ENCODE measurements at places on chromosomes 2 and 18.

- no peak for DNase-seq
These were observed 63.1 kb downstream of the FECH start for GRCh38 chr18:57523171-57523956.

DNA sequence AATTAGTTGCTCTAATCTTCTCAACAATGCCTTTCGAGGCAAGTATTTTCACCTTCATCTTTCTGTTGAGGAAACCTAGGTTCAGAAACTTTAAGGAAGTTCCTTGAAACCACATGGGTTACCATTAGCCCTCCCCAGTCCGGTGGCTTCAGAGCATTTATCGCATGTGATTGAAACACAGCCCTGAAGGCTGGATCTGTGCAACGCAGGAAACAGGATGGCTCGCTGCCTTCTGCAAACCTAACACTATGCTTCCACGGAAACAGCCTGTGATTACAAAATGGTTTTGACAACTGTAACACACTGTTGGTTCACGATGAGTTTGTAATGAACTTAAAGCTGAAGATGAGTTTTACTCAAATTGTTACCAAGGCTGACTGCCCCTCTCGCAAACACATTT is 68.5 kb downstream of the EPB41L3 start:
- no peak for DNase-seq

- DNase-seq: no peak
These were observed 154.8 kb upstream of the PGAP1 start for GRCh38 chr2:197081294-197081693.

DNA sequence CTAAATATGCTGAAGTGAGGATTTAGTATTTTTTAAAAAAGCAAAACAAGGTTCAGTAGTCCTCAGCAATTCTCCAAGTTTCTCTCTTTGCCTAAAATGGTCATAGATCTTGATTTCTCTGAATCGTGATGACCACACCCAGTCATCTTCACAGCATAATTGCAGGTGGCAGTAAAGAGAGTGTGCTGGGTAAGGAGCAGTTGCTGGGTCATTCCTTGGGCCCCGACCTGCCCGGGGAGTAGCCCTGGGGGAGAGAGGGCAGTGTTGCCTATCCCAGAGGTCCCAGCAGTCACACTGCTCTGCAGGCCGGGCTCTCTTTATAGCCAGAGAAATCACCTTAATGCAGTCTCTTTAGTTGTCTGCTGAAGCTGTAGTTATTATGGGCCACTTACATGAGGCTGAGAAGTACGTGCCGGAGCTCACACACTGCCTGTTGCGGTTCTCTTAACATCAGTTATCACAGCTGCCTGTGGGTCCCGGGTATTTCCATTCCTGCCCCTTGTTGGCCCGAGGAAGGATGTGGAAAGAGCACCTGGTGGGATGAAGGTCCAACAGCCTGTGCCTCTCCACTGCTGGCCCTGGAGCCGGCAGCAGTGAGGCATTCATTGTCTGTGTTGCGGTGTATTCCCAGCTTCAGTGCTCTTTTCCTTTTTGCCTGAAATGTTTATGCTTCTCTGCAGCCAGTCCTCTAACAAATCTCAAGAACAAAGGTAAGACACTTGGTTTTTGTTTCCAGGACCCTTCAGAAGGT is 230.1 kb downstream of the ALPK2 start:
- DNase-seq: no peak

- no peak for DNase-seq
These were observed 441.3 kb upstream of the SLC14A2 start for GRCh38 chr18:45173799-45174519.

DNA sequence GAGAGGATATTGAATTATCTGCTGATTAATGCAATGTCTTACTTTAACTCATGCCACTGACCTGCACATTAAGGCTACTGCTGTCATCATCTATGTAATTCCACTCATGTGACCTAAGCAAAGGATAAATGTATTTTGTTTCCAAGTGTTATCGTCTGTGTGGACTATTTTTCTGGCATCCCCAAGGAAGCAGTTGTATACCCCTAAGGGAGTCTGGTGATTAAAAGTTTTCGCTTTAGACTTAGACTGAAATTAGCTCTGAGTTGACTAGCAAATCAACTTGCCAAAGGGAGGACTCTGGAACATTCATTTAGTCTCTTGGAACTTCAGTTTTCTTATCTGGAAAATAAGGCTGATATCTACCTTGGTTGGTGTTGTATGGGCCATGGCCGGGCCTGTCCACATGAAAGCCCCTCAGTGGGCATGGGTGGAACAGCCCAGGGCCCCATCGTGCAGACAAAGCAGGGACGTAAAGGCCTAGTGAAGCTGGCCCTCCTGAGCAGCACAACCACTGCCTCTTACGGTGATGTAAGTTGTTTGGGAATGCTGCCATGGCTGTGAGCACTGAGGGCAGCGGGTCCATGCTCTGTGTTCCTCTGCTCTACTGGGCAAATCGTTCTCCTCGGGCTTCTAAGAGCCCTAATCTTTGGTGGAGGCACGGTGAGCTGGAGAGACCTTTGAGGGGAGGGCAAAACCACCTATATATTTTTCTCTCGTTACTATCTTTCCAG is 144.4 kb upstream of the RNF152 start:
- no peak for DNase-seq

DNA sequence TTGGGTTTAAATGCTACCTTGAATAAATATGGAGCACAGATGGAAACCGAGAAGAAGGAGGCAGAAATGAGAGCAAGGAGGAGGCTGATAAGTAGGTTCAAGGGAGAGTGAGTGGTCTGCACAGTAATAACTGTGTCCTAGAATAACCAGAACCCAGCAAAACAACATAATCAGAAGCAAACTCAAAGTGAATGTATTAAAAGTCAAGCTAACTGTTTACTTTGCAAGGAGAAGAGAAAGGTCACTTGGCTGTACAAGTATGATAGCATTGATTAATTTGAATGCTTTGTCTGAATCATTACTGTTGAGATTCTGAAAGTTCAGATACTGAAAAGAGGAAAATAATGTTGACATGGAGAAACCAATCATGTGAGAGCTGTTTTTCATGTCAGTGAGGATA is 258.8 kb downstream of the PLCL1 start:
- DNase-seq: no peak

- no peak for DNase-seq
These were observed 1.1 kb upstream of the DUSP2 start for GRCh38 chr2:96146153-96146880.

DNA sequence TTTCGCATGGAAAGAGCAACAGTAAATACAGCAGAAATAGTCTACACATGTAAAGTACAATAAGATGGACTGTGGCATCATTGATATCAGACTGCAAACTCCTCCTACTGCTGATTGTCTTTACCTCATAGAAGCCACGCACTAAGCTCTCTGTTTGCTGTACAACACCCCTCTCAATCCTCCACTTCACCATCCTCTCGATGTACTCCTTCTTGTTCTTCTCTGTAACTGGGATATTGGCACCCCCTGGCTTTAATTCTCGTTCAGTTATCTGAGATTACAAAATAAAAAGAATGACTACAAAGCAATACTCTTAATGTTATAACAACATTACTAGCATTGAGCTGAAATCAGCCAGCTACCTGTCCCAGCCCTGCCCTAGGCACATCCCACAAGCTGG is 49.3 kb upstream of the STK17B start:
- no peak for DNase-seq

All from cortex of kidney (tissue), 1 donor.